Right hindlimb (tissue), 1 donor: ENCODE measurements at places on chromosomes 5 and 9.

DNA sequence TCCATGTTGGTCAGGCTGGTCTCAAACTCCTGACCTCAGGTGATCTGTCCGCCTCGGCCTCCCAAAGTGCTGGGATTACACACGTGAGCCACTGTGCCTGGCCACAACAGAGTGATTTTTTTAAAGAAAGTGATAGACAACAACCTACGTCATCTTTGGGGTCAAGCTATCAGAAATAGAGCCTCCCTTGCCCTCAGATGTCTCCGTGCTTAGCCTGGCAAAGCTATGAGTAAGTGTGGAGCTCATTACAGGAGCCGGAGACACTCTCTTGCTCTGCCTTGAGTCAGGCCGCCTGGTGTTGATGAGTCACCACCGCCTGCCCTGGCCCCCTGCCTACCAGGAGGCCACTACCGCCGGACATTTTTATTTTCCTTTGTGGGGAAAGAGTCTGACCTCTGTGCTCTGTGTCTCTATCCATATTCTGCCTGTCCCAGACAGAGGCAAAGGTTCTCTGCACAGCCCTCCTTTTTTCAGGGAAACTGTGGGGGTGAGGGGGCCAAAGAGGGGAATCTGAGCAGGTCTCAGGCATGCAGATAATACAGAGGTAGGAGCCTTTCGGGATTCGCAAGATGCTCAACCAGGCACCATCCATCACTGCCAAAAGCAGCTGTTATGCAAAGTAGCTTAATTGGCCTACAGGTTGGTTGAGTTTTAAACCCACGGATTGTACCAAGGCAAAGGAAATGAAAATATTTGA is 123.7 kb upstream of the CPEB4 start:
- DNase-seq, result peak; percentile 66

- DNase-seq, result no peak
Measured at GRCh38 chr5:64502196-64502595, 3.6 kb upstream of the RGS7BP start.

- no peak for DNase-seq
Measured at GRCh38 chr5:146646441-146646840, 130.5 kb upstream of the GPR151 start.

- DNase-seq, result peak; percentile 61
Measured at GRCh38 chr5:132962429-132963021, 909 bp downstream of the AFF4 start.

- no peak for DNase-seq
Measured at GRCh38 chr9:18837402-18837801, 195.6 kb downstream of the SAXO1 start.

- DNase-seq, result no peak
Measured at GRCh38 chr9:87540444-87541105, 42.9 kb downstream of the DAPK1 start.

- DNase-seq, result no peak
Measured at GRCh38 chr5:77230727-77231470, 20.4 kb downstream of the PDE8B start.

- DNase-seq, result no peak
Measured at GRCh38 chr5:139982975-139983240, 60.2 kb downstream of the NRG2 start.

GRCh38 chr5:76479973-76480667 is 77.0 kb downstream of the IQGAP2 start:
- DNase-seq, result no peak

GRCh38 chr9:101427957-101428655 is 7.5 kb downstream of the ALDOB start:
- DNase-seq, result no peak

DNA sequence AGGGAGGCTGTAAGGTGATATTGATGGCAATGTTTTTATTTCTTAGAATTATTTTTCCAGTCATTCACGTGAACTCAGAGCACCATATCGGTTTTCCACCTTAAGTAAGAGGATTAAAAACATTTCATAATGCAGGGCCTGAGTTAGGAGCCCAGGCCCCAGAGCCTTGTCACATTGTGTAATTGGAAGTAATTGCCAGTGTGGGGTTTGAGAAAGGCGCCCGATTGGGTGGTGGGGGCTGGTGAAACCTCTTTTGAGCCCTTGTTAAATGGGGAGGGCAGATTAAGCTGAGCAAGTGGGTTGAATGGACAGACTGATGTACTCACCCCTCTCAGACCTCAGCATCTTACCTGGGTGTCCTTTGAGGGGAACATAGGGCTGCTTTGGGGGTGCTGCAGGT is 116.7 kb upstream of the PITX1 start:
- DNase-seq, result no peak

GRCh38 chr5:112635771-112636731 is 101.6 kb upstream of the APC start:
- DNase-seq, result no peak

- no peak for DNase-seq
Measured at GRCh38 chr5:143440448-143441115, 37.1 kb upstream of the NR3C1 start.

GRCh38 chr5:98497418-98497817 is 276.0 kb upstream of the RGMB start:
- DNase-seq, result no peak
